ENCODE measurements at places on chromosomes 7 and 10.

GRCh38 chr10:49783645-49784044, 21.5 kb upstream of the OGDHL start:
- no peak for DNase-seq

DNA sequence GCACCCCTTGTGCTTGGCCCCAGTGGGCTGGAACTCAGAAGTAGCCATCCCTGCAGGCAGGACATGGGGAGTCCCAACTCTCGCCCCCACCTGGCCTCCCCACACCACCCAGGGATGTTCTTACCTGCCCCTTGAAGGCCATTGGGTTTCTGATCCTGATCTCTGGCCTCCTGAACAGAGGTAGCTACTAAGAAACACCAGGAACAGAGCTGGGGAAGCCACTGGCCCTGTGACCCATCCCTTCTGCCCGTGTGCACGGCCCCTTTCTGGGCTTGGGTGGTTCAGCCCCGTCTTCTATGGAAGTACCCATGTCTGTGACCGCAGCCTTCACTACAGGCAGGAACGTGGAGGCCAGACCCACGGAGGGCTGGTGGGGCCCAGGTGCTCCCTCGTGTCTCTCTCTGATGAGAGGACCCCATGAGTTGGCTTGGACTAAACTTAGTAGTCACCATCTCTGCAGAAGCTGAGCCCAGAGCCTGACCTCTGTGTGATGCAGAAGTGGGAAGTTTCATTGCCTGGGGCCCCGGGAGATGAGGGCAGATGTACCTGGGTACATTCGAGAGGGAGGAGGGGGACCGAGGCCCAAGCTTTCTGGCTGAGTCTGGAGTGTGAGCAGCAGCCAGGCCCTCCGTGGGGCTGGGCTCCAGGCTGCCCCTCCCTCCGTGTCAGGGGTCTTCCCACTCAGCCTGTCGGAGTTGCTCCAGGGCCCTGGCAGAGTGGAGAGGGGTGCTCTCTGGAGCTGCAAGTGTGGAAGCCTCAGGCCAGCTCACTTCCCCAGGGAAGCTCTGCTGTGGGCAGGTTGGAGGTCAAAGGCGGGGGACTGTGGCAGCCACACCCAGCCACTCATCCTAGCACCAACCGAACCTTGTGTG, 81.0 kb downstream of the MKI67 start:
- DNase-seq: no peak

- no peak for DNase-seq
Observed at GRCh38 chr10:15365692-15366091, 5.4 kb downstream of the FAM171A1 start.

DNA sequence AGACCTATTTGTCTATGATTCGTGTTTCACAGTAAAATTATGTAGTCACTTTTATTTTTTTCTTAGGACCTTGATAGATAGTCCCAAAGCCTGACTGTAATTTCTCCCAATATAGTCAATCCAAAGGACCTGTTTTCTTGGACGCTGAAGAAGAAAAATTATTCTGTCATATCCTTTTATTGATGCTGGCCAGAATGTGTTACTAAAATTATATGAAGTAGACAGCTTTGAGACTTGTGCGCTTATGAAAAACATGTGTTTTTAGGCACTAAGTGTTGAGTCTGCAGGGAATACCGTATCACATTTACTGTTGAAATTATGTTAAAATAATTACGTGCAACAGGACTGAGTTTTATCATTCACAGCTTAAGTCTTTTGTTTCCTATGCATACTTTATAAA, 17.9 kb downstream of the TES start:
- no peak for DNase-seq

- no peak for DNase-seq
Observed at GRCh38 chr7:150365673-150366398, 2.8 kb upstream of the REPIN1 start.

DNA sequence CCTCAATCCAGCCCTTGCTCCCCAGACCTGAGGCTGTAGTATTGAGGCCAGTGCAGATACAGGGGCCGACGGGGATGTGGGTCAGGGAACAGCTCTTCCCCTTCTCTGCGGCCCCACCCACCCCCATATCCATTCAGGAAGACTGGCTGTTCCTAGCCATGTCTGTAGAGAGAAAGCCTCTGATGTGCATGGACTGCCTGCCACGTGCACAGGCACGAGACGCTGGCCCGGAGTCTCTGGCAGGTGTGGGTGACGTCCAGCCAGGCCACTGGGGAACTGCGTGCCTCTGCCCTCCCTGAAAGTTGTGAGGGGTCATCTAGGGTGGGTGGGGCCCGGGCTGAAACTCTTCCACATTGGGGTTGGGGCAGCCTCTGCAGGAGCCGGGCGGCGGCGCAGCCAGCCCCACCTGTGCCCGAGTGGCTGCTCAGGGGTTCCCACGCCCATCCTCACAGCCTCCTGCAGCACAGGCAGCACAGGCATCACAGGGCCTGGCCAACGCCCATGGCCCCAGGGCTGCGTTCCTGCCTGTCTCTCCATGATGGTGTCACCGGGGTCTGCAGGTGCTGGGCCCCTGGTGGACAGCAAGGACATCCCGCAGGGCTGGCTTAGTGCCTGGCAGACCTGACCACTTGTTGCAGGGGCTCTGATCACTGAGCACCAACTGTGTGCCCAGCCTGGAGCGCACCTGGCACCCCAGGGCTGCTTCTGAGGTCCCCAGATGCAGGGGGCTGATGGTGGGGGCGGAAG, 27.5 kb downstream of the MICALL2 start:
- no peak for DNase-seq

- DNase-seq: no peak
Observed at GRCh38 chr7:85426487-85426960, 239.7 kb upstream of the SEMA3D start.

- DNase-seq: no peak
Observed at GRCh38 chr7:37590824-37591223, 92.7 kb upstream of the GPR141 start.

DNA sequence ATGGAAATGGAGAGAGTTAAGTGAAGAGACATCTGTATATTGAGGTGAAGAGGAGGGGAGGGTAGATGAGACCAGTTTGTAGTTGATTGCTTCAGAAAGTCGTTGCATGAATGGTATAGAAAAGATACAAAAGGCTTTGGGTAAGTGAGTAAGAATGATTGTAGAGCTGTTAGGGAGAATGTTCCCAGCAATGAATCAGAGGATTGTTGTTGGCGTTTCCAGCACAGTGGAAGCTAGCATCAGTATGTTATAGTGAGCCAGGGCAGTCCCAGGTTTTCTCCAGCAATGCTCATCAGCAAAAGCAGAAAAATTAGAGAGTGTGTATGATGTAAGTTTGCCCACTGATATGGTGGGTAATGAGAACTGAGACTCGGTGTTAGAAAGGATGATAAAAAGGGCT, 15.4 kb upstream of the CDK6 start:
- DNase-seq: no peak

- DNase-seq: no peak
Observed at GRCh38 chr10:14656052-14656730, 118.5 kb downstream of the FAM107B start.

DNA sequence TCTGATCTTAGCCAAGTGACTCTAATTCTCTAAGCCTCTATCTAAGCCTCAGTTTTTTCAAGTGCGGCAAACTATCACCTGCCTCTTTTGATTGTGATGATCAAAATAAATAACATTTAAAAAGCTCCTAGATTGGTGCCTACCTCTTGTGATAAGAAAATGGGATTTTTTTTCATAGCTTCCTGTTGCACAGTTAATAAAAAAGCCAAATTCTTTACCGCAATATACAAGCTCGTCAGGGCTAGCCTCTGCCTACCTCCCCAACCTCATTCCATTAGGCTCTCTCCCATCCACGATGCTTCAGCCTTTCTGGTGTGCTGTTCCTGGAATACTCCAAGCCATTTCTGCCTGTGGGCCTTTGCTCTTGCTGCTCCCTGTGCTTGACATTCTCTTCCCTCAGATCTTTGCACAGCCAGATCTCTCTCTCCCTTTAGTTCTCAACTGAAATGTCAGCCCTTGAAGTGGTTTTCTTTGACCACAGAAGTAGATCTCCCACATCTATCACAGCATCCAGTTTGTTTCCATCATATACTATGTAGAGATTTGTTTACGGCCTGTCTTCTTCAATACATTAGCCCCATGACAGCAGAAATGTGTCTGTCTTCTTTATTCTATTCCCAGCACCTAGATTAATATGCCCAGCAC, 48.8 kb downstream of the SFR1 start:
- no peak for DNase-seq

DNA sequence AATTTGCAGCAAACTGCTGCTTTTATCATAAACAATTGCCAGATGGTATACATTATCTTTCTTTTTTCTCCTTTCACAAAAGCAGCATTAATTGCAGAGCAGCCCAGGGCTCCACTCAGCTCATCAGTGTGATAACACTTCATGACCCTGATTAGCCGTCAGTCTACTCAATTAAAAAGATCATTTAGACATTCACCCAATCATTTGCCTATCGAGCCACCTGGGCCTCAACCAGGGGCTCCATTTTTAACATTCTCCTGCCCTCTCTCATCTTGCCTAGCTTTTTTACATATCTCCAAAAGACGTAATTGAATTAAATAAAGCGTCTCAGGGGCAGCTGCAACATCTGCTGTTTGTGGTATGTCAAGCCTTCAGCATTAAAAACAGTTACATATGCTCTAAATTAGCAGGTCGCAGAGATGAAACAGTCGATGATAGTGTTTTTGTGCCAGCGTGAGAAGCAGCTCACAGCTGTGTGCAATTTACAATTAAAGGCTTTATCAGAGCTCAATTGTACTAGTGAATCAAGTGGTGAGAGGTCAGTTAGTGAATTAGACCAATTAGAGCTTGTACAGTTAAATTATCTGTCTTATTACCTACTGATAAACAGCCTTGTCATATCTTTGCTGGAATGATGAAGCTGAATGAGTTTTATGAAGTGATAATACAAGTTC, 522.5 kb downstream of the ETV1 start:
- no peak for DNase-seq

- DNase-seq: no peak
Observed at GRCh38 chr7:96710544-96710943, 898 bp upstream of the SEM1 start.

DNA sequence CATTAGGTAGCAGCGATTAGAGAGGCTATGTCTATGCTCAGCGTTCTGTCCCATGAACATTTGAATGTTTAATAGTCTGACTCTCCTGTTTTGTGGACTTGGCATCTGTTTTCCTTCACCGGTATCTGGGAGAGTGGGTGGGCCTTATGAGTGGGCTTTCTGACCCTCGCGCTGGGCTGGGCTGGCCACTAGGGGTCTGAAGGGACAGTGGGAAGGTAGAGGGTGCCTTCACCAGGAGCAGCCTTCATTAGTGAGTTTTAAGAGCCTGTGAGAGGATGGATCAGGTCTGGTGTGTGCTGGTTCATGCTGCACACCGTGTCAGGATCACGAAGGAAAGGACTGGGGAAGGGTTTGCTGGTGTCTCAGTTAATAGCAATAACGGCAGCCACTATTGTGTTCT, 33.4 kb downstream of the DCLRE1A start:
- no peak for DNase-seq

DNA sequence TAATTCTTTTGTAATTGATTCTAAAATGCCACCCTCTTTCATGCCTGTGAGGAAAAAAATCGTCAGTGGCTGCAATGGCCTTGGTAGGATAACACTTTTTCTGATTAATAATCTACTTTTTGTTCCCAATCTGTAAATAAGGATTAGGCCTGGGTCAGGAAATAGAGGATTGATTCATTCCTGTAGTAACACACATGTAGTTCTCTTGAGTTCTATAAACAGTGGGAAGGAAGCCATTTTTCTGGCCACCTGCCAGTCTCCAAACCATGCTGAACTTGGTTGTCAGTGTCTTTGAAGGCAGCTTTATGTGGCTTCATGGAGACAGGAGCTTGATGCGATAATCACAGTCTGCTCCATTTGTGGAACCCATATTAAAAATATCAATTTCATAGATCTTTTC, 169.3 kb upstream of the NFE2L3 start:
- no peak for DNase-seq

DNA sequence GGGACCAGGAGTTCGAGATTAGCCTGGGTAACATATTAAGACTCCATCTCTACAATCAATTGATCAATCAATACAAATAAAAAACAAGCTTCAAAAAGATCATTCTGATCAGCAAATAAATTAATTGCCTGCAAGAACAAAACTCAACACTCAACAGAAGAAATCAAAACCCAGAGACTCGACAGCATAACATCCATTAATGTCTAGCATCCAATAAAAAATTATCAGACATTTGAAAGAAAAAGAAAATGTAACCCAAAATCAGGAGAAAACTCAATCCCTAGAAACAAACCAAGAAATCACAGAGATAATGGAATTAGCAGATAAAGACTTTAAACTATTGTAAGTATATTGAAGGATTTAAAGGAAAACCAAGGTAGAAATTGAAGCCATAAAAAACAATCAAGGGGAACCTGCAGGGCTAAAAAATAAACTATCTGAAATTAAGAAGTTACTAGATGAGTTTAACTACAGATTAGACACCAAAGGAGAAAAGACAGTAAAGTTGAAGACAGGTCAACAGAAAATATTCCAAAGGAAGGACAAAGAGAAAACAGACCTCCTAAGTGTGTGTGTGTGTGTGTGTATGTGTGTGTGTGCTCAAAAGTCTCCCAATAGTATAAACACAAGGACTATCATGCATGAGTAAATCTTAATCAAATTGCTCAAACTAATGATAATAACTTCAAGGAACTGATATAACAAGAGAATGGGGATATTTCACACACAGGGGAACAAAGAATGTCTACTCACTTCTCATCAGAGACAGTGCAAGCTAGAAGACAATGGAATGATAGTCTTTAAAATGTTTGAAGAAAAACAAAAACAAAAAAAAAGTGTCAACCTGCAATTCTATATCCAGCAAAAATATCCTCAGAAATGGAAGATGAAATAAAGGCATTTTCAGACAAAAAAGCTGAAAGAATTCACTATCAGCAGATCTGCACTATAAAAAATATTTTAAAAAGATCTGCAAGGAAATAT, 7.7 kb downstream of the NUDCD3 start:
- no peak for DNase-seq

DNA sequence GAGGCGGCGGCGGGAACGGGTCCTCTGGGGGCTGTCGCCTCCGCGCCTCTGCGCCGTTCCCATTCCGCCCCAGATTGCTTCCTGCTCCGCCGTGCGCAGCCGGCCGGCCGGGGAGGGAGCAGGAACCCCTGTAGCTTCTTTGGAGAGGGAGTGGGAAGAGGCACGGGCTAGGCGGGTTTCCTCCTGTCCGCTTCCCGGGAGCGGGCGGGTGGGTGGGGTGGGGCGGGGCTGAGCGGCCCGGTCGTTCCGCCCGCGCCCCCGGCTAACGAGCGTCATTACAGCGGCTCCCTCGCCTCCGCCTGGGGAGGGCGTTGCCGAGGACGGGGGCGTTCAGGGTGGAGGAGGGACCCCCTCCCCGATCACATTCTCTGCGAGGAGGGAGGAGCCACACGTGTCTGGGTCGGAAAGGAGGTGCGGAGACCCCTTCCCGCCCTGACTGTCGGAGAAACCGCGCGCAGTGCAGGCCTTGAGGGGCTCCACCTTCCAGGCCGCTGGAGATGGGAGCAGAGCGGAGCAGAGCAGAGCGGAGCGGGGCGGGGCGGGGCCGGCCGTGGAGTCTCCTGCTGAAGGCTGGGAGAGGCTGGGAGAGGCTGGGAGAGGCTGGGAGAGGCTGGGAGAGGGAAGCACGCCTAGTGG, 39.7 kb downstream of the AGAP3 start:
- DNase-seq: no peak

GRCh38 chr10:58807629-58808022, 295.0 kb downstream of the BICC1 start:
- no peak for DNase-seq
